ENCODE measurements at places on chromosomes 16 and 17.

GRCh38 chr17:76014100-76014924 is 12.8 kb downstream of the EVPL start:
- DNase-seq, result peak; percentile 42

GRCh38 chr17:6426356-6427101 is 8.4 kb downstream of the AIPL1 start:
- DNase-seq, result no peak

DNA sequence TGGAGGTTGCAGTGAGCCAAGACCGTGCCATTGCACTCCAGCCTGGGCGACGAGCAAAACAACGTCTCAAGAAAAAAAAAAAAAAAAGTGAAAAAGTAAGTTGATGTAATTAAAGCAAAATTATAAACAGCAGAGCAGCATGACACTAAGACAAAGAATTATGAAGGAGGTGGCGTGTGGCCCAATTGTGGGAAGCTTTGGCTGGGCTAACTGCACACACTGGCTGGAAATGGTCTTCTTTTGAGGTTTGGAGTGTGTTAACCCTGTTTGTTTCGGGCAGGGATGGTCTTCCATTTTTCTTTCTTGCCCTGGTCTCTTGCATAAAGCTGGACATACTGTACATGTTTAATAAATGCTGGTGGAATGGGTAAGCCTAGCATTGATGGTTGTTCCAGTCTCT is 54.8 kb downstream of the RAP1GAP2 start:
- DNase-seq, result no peak

DNA sequence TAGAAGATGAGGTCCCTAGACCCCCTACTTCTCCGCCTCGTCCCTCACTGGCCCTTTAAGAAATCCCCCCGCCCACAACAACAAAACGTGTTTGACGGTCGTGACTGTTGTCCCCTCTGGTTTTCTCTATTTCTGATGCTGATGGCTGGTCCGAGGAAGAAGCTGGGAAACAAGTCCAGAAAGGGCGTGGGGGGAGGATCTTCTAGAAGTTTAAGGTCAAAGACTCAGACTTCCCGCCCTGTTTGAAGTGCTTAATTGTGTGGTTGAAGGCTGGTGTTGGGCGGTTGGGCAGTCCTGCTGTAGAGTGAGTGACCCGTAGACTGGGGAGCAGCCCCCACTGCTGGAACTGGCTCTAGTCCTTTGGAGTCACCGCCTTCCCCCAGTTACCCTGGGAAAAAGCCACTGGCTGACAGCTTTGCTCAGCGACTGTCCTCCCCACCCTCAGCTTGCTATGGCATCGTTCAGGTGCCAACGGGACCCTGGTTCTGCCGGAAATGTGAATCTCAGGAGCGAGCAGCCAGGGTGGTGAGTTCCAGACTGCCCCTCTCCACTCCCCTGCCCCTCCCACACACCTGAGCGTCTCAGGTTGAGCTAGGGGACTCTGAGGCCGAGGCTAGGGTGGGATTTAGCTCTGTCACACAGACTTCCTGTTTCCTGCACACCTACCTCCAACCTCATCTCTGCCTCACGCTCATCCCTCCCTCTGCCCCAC is 1.6 kb downstream of the MLLT6 start:
- DNase-seq, result no peak

- no peak for DNase-seq
These were observed 54.7 kb downstream of the TANGO6 start for GRCh38 chr16:68898026-68898425.

DNA sequence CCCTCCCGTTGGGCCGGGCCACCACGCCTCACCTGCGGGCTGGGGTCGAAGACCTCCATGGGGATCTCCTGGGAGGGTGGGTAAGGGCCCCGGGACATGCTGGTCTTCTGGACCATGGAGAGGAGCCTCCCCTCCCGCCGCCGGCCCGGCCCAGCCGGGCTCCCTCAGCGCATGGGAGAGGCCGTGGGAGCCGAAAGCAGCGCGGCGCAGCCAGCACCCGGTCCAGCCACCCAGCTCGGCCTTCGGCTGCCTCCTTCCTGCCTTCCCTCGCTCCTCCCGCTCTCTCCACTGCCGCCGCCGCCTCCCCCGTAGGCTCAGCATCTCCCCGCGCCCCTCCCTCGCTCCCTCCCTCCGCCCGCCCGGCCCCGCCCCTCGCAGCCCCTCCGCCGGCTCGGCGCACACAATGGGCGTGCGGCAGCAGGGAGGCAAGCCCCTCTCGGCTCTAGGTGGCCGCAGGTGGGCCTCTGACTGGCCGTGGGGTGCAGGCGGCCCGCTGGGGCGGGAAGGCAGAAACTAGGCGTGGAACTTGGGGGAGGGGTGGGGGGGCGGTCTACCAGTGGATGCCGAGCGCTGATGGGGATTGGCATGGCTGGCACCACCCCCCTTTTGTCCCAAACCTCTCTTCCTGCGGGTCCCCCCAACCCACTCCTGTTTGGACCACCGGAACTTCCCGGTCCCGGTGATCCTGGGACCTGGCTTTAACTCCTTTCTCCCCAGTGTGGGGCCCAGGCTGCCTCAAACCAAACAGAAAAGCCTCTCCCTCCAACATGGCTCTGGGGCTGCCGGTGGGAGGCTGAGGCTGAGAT is at the start of gene CACNB1:
Gene CACNB1 (minus strand): TSS at position 290 of the 806 bp plus-strand sequence. CDS start 174 bp downstream, at position 116.
- peak; percentile 25 for DNase-seq
